Fibroblast of mammary gland (primary cell): ENCODE measurements at places on chromosomes 11 and 22.

DNA sequence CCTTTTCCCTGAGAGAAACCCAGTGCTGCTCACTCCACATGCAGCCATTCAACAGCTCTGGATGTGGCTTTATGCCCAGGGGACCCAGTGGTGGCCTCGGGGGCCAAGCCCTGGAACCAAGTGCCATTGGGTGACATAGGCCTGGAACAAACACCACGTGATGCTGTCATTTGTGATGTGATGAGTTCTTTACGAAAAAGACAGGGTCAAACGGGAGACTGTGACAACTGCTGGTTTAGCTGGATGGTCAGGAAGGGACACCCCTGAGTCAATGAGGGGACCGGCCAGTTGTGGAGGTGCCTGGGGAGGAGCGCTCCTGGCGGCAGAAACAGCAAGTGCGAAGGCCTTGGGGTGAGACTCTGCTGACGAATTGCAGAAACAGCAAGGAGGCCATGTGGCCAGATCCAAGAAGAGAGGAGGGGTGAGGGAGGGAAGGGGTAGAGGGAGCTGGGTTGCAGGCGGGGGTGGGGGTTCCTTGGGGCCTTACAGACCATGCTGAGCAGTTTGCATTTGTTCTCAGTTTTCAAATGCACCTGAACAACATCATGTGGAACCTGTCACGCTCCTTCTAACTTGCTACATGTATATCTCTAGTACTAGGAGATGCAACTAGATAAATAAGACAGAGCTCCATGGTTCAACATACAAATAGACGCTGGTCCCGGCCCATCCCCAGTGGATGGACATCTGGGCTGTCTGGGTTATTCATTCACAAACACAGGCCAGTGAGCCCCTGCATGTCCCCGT lies 56.1 kb downstream of the IGLL5 start:
- no peak for DNase-seq

- no peak for DNase-seq
These were observed 13.2 kb downstream of the RGL4 start for GRCh38 chr22:23704062-23704461.

GRCh38 chr11:128716661-128717210 lies 22.9 kb downstream of the FLI1 start:
- DNase-seq: no peak

- no peak for DNase-seq
These were observed 28.5 kb downstream of the BTBD10 start for GRCh38 chr11:13434247-13435205.

- DNase-seq: peak; percentile 43
These were observed 54.2 kb upstream of the CSNK2A3 start for GRCh38 chr11:11407065-11407762.
